ENCODE measurements at places on chromosomes 11 and 22.

GRCh38 chr22:19543970-19544708, 19.9 kb upstream of the CLDN5 start:
- DNase-seq, result no peak

DNA sequence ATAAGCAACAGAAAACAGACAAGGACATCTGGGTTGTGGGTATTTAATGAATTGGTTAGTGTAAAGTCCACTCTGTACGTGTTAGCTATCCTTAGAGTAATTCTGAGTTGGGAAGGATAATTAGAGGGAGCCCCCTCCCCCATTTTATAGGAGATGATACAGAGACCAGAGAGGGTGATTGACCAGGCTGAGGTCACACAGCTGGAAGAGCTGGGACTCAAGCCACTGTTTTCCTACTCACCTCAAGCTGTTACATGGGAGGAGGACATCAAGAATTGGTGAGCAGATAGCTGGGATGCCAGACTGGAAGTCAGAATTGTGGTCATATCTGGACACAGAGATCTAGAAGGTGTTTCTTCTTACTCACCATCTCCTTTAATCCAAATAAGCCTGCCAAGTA, 8.7 kb upstream of the NPTXR start:
- DNase-seq, result no peak

DNA sequence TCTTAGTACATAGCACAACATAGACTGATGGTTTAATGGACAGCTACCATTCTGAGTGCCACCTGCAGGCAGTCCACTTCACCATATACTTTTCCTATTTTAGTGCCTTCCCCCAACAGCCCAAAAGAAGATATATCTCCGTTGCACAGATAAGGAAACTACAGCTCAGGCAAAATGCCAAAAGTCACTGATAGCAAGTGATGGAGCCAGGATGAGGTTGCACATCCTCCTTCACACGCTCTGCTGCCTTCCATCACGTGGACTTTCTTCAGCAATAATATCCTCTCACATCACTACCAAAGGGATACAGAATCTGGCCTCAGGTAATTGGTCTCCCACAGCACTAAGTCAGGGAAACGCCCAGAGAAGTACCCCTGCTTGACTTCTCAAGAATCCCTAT, 7.5 kb downstream of the TCF20 start:
- no peak for DNase-seq

- DNase-seq, result peak; percentile 90
These were observed 773 bp upstream of the SYVN1 start for GRCh38 chr11:65134952-65135632.

- peak; percentile 58 for DNase-seq
These were observed 20.0 kb downstream of the MARK2 start for GRCh38 chr11:63858628-63859550.

- DNase-seq, result no peak
These were observed 7.2 kb downstream of the KCNK7 start for GRCh38 chr11:65588199-65589054.

Measured in left cardiac atrium (tissue), 4 donors.